ENCODE measurements at places on chromosomes 7 and 10.

DNA sequence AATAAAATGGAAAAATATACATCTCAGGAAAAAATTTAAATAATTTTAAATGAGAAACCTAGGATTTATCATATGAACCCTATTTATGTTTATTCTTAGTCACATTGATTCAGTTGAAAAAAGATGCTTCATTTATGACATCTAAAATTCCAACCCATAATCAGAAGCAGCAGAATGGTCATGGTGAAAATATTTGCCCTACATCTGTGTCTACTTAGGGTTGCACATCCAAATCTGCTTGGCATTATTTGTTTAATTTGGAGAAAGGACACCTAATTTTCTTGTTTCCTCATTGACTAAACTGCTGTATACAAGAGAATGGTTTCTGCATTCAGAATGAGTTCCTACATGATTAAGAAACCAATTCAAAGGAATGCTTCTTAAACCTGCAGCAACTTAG, 72.9 kb upstream of the SKAP2 start:
- no peak for DNase-seq

DNA sequence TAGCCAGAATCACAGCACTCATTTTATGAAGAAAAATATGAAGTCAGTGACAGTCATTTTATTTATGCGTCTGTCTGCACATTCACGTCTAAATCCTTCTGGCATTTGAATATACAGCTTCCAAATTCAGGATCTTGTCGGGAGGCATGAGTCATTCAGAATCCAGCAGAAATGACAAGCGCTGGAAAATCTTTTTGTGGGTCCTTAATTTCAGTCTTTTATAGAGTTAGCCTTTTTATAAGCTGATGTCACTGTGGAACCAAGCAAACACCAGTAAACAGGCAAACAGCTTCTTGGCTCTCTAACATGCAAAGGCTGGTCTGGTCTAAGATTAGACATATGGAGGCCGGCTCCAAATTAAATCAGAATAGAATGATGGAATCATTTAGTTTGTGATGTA, 388.2 kb upstream of the TEX47 start:
- DNase-seq: no peak

GRCh38 chr7:11689096-11689495, 142.9 kb downstream of the THSD7A start:
- no peak for DNase-seq

DNA sequence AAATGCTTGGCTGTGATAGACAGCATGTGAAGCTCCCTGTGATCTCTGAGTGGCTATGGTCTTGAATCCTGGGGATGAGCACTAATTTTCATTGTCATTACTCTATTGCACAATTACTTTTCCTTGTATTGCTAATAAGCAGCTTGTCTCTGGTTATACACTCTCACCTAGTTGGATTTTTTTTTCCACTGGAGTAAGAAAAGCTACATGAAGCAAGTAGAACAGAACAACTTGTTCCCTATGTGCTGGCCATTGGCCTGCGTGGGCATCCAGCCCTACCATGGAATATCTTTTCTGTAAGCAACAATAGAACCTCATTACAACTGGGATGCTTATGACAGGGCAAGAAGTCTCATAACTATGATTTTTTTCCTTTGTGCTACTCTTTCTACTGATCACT, 807.4 kb downstream of the TNS3 start:
- no peak for DNase-seq

- no peak for DNase-seq
Measured at GRCh38 chr7:78970440-78970916, 483.0 kb downstream of the MAGI2 start.
